ENCODE measurements at places on chromosomes 3 and 15.
A peak's percentile ranks its signal among the peaks of the same experiment; 100 is the strongest.

DNA sequence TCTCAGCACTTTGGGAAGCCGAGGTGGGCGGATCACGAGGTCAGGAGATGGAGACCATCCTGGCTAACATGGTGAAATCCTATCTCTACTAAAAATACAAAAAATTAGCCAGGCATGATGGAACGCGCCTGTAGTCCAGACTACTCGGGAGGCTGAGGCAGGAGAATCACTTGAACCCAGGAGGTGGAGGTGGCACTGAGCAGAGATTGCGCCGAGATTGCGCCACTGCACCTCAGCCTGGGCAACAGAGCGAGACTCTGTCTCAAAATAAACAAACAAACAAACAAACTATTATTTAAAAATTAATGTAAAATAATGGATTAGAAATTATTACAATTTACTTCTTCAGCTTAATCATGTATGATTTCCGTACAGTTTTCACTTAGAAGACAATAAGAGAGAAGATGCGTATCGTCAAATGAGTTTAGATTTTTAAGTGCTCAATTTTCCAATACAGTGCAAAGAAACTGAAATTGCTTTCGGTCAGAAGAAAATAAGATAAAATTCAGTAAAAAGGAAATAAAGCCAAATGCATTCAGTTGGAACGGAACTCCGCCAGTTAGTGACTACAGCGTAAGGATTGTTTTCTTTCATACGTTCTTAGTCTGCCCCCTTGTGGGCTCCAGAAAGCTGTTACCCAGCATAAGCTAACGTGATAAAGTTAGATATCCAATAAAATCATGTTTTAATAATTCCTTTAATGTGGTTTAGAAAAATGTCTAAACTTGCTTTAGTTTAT lies 24.8 kb downstream of the AADAC start:
- peak; percentile 80 for DNase-seq

DNA sequence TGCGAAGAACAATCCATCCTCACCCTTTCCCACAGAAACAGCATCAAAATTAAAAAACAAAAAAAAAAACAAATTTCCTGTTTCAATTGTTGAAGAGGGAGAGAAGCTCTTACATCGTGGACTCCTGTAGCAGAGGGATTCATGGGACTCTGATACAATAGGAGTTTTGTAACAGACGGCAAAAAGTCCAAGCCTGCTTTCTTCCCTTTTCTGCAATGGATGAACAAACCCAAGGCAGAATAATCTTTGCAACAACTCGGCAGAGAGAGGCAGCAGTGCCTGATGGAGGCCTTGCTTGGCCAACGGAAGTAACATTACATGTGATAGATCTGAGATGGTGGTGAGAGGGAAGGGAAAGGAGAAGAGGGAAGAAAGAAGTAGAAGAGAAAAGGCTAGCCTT lies 26.9 kb downstream of the CCR4 start:
- no peak for DNase-seq

DNA sequence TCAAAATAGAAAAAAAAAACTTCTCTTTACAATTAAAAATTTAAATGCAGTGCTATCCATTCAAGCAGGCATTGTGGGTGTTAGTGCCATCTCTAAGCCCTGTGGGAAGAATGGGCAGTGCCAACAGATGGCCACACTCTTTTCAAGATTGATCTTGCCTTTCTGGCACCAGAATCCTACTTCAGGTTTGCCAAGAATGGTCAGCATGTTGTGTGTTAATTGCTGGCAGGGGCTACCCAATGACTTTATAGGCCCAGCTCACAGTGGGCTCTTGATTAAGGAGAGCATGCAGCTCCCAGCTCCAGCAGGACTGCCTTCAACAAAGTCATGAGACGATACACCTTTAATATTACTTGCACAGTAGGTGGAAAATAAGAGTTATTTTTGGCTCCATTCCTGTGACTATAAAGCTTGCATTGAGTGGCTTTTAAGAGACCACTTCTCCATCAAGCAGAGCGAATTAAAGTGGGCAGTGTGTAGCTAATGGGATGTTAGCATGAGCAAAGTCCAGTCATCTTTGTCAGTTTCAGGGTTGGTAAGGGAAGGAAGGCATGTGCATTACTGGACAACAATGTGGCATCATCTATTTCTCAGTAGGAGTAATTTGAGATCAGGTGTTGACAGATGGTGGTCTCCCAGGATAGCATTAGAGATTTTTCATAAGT lies 476.8 kb downstream of the C3orf38 start:
- DNase-seq = no peak

DNA sequence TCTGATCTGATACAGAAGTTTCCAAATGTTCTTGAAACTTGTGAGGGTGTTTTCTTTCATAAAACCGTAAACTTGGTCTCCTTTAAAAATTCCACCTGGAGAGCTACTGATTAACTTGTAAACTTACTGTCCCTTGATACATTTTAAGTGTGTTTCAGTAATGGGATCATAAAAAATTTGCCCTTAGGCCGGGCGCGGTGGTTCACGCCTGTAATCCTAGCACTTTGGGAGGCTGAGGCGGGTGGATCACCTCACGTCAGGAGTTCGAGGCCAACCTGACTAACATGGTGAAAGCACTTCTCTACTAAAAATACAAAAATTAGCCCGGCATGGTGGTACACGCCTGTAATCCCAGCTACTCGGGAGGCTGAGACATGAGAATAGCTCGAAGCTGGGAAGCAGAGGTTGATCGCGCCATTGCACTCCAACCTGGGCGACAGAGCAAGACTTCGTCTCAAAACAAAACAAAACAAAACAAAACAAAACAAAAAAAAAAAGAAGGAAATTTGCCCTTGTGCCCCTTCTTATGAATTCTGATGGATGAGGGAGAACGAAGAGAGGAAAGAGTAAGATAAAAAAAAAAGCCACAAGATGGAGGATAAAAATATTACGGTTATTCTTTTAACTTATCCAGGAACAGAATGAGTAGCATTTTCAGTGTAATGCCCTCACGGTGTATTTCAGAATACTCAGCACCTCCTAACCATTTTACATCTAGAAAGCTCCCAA lies 32.1 kb upstream of the AP4E1 start:
- DNase-seq = no peak

- no peak for DNase-seq
Measured at GRCh38 chr3:24684506-24685023, 189.9 kb upstream of the THRB start.

DNA sequence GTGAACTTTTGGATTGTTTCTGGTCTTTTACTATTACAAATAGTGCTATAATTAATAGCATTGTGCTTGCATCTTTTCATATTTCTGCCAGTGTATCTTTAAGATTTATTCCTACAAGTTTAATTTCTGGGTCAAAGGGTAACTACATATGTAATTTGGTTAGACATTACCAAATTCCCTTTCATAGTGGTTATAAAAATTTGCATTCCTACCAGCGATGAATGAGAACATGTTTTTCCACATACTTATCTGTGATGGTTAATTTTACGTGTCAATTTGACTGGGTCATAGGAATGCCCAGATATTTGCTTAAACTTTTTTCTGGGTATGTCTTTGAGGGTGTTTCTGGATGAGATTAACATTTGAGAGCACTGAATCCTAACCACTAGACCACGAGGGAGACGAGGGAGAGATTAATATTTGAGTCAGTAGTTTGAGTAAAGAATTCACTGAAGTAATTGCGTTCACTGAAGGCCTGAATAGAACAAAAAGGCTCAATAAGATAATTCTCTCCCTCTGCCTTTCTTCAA lies 132.3 kb upstream of the NEO1 start:
- DNase-seq = peak; percentile 57

- DNase-seq = no peak
Measured at GRCh38 chr3:180278583-180279188, 241.9 kb upstream of the PEX5L start.

- DNase-seq = no peak
Measured at GRCh38 chr15:97837896-97838295, 122.6 kb upstream of the ARRDC4 start.

- peak; percentile 92 for DNase-seq
Measured at GRCh38 chr3:197216169-197216860, 82.1 kb downstream of the DLG1 start.

DNA sequence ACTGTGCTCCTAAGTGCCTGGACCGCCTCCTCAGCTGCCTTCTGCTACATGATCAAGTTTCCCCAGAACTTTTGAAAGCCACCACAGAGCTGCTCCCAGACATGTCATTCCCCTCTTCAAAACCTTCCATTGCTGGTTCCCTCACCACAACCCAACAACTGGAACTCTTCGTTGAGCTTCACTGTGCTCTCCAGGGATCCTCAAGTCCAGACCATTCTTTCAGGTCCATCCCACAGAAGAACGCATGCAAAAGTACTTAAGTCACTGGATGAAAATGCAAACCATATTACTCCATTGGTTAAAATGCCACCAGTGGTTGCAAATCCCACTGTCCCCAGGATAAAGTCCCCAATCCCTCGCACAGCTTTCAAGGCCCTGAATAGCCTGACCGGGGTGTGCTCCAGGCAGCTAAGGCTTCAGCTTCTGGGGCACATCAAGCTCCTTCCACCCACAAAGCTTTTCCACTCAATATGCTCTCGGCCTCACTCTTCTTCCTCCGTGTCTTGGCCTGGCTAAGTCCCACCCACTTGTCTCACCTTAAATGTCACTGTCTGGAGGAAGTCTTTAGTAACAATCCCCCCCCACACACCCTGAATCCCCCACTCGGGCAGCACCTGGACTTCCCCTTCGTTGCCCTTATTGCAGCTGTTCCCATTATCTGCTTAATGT lies 84.8 kb downstream of the XXYLT1 start:
- no peak for DNase-seq

GRCh38 chr3:18019161-18019495 lies 276.7 kb upstream of the TBC1D5 start:
- no peak for DNase-seq

- DNase-seq = no peak
Measured at GRCh38 chr3:108381529-108382140, 85.3 kb downstream of the HHLA2 start.
